Lung (tissue), 17 donors: ENCODE measurements at places on chromosomes 4 and X. TPM values are rescaled to one million over a fixed set of nuclear protein-coding genes. Genes with fewer than 3 reads are reported as not detected.
A peak's percentile ranks its signal among the peaks of the same experiment; 100 is the strongest.

GRCh38 chr4:159250751-159251325 lies 148.0 kb downstream of the RAPGEF2 start:
- DNase-seq: no peak
- no peaks in the 10 kb centered on the region for H3K36me3 ChIP-seq
- H3K4me3 ChIP-seq: no peak overlapping the region
- peaks cover 8% of the 10 kb centered on the region for H3K4me1 ChIP-seq

GRCh38 chrX:7852166-7852565 lies 9.2 kb downstream of the VCX start:
- no peak overlapping the region for H3K4me3 ChIP-seq
- H3K27ac ChIP-seq: no peak overlapping the region
- no peaks in the 10 kb centered on the region for H3K36me3 ChIP-seq
- peaks cover 30% of the 10 kb centered on the region for H3K27me3 ChIP-seq
- no peak for DNase-seq

- peaks cover 2% of the 10 kb centered on the region for H3K36me3 ChIP-seq
- H3K27ac ChIP-seq: peak overlapping the region; percentile 88
- H3K4me3 ChIP-seq: no peak overlapping the region
- DNase-seq: peak; percentile 55
- H3K4me1 ChIP-seq: no peaks in the 10 kb centered on the region
These were observed 66.1 kb downstream of the CDS1 start for GRCh38 chr4:84648863-84649647.

- no peaks in the 10 kb centered on the region for H3K27me3 ChIP-seq
- H3K4me3 ChIP-seq: no peak overlapping the region
- no peaks in the 10 kb centered on the region for H3K36me3 ChIP-seq
- H3K4me1 ChIP-seq: no peaks in the 10 kb centered on the region
- no peak overlapping the region for H3K27ac ChIP-seq
- DNase-seq: no peak
These were observed 433 bp upstream of the ADH6 start for GRCh38 chr4:99219479-99219878.

GRCh38 chr4:101283434-101283833 lies 63.9 kb downstream of the PPP3CA start:
- no peaks in the 10 kb centered on the region for H3K36me3 ChIP-seq
- peaks cover 5% of the 10 kb centered on the region for H3K4me1 ChIP-seq
- no peak for DNase-seq

DNA sequence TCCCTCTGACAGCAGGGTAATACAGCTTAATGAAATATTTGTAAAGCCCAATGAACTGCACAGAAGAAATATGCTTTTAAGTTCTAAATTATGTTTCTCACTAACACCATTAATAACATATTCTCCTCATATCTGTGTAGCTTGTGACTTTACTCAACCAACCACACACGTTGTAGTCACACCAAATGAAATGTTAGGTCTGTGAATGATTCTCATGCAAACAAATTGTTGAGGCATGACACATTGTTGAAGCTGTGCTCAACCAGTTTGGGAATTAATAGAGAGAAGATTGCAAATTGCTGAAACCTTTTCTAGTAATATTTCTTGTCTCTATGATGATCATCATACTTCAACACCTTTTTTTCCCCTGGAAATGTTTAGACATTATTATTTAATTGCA lies 645.9 kb downstream of the PCDH7 start:
- H3K27ac ChIP-seq: no peak overlapping the region
- no peak overlapping the region for H3K4me3 ChIP-seq
- H3K4me1 ChIP-seq: peaks cover 10% of the 10 kb centered on the region
- H3K36me3 ChIP-seq: no peaks in the 10 kb centered on the region
- no peaks in the 10 kb centered on the region for H3K27me3 ChIP-seq

DNA sequence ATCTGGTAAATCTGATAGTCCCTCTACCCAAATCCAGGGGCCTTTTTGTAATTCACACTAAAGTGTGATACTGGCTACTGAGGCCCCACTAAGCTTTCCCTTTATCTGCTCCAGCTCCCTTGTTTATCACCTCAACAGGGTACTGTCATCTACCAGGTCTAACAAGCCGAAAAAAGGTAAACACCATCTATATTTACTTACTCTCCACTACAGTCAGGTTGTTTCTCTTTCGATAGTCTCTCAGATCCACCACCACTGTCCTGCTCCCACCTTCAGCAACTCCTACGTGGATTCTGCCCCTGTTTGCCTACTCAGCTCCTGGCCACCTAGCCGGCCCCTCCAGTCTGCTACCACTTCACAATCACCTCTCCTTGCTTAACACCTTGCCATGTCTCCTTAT lies 3.3 kb downstream of the ITIH6 start:
- no peak overlapping the region for H3K4me3 ChIP-seq
- no peaks in the 10 kb centered on the region for H3K36me3 ChIP-seq
- DNase-seq: no peak
- H3K27me3 ChIP-seq: no peaks in the 10 kb centered on the region
- H3K27ac ChIP-seq: no peak overlapping the region

DNA sequence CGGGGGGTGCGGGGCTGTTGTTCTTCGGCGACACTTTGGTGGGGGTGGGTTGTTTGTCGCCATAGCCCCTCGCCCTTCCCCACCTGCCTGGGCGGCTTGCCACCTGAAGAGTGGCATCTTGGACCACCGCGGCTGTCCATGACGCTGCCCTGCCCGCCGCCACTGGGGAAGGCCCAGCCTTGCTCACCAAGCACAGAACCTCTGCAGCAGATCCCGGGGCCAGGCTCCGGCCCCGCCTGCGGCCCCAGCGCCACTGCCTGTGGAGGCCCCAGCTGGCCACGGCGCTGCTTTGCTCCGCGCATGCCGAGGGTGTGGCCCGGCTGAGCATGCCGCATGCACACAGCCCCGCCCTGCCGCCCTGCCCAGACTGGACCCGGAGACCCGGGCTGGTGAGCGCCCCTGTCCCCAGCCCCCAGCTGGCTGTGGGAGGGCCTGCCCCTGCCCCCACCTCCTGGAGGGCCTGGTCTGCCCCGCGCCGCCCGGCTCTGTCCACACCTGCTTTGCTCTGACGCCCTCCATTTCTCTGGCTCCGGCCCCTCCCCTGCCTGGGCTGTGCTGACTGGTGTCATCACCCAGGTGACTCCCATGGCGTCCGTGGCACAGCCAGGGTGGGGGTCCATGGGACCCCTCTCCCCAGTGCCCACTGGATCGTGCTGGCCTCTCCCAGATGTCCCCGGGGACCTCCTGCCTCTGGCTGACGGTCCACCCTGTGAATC lies 5.3 kb downstream of the NAT8L start:
- H3K4me3 ChIP-seq: no peak overlapping the region
- H3K4me1 ChIP-seq: no peaks in the 10 kb centered on the region
- DNase-seq: peak; percentile 4

DNA sequence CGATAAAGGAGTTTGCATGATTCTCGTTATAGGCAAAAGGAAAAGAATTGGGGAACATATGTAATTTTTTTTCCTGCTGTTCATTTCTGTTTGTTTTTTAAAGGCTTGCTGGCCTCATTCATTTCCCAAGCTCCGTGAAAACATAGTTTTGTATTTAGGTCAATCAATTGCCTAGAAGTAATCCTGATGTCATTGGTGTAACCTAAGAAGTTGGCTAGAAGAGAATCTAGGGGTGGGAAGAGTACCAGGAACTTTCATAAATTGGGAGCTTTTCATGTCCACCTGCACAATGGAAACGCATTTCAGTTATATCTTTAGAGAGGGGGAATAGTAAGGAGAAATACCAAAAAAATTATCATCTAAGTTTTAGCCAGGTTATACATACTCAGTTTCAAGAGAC lies 3.8 kb downstream of the RAPGEF2 start:
- no peak for DNase-seq
- no peak overlapping the region for H3K27ac ChIP-seq
- H3K4me1 ChIP-seq: peaks cover 33% of the 10 kb centered on the region
- H3K27me3 ChIP-seq: no peaks in the 10 kb centered on the region

GRCh38 chr4:15145709-15146108 lies 143.4 kb downstream of the CPEB2 start:
- H3K4me1 ChIP-seq: peaks cover 13% of the 10 kb centered on the region
- no peaks in the 10 kb centered on the region for H3K36me3 ChIP-seq
- no peaks in the 10 kb centered on the region for H3K27me3 ChIP-seq
- no peak overlapping the region for H3K27ac ChIP-seq
- DNase-seq: no peak
- no peak overlapping the region for H3K4me3 ChIP-seq

DNA sequence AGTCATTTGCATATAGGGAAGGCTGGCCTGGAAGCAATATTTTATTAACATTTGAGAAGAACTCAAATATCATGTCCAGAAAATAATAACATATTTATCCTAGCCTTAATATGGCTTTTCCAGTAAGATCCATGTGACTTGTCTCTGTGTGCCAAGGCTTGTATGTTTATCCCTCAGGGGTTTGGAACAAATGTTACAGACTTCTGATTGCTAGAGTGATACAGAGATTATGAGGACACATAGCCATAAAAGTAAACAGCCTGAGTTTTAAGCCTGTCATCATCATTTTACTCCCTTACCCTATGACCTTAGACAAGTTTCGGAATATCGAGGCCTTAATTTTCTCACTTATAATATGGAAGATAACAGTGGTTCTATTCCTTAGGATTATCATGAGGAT lies 338.1 kb downstream of the GPAT3 start:
- no peak for DNase-seq
- no peak overlapping the region for H3K4me3 ChIP-seq
- no peaks in the 10 kb centered on the region for H3K36me3 ChIP-seq
- H3K4me1 ChIP-seq: no peaks in the 10 kb centered on the region
- no peaks in the 10 kb centered on the region for H3K27me3 ChIP-seq

GRCh38 chrX:21831496-21831895 lies 7.9 kb upstream of the MBTPS2 start:
- no peaks in the 10 kb centered on the region for H3K36me3 ChIP-seq
- no peaks in the 10 kb centered on the region for H3K4me1 ChIP-seq
- H3K27ac ChIP-seq: no peak overlapping the region
- H3K27me3 ChIP-seq: no peaks in the 10 kb centered on the region
- no peak overlapping the region for H3K4me3 ChIP-seq

DNA sequence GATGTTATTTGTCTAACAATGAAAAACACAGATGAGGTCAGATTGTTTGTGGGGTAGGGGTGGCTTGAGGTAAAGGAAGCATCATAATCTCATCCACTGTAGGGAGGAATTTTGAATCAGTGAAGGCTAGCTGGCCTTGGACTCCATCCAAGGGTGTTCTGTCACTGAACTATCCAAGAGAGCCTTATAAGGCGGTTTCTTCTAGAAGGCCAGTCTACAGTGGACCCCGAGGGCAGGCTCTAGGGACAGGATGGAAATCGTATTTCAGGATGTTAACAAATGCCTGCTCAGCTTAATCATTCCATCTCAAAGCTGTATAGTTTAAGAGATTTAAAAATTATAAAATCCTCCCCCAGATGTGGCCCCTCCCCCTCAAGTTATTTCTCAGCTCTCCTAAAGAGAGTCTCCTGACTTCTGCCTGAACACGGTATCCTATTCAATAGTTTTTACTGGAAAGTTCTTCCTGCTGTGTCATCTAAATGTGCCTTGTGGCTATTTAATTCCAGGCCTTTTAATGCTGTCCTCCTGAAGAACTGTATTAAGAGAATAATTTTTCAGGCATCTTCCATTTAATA lies 8.0 kb downstream of the IGFBP7 start:
- H3K27ac ChIP-seq: peak overlapping the region; percentile 97
- H3K4me3 ChIP-seq: no peak overlapping the region
- peak; percentile 78 for DNase-seq

GRCh38 chr4:74012130-74012529 lies 13.7 kb upstream of the CXCL5 start:
- no peaks in the 10 kb centered on the region for H3K36me3 ChIP-seq
- no peak for DNase-seq
- H3K4me3 ChIP-seq: no peak overlapping the region

GRCh38 chr4:185370268-185370949 lies 25.3 kb downstream of the LRP2BP start:
- no peaks in the 10 kb centered on the region for H3K27me3 ChIP-seq
- no peak overlapping the region for H3K27ac ChIP-seq
- peaks cover 4% of the 10 kb centered on the region for H3K36me3 ChIP-seq
- H3K4me1 ChIP-seq: no peaks in the 10 kb centered on the region
- DNase-seq: no peak
- no peak overlapping the region for H3K4me3 ChIP-seq

Gene PNMA5
- total RNA-seq: not detected

Gene PPEF2
- not detected for total RNA-seq

Gene RNF128
- total RNA-seq: 5.2 TPM

Gene MAP3K15
- 2.1 TPM for total RNA-seq
